Cardiac muscle cell (in vitro differentiated cells and primary cell): ENCODE measurements at places on chromosomes 3 and 15. TPM values are rescaled to one million over a fixed set of nuclear protein-coding genes. Genes with fewer than 3 reads are reported as not detected.

GRCh38 chr3:10798600-10799367 lies 17.2 kb upstream of the SLC6A11 start:
- H3K36me3 ChIP-seq = no peaks in the 10 kb centered on the region
- no peak overlapping the region for H3K27ac ChIP-seq
- no peaks in the 10 kb centered on the region for H3K4me1 ChIP-seq
- DNase-seq = no peak

The ZNF80 gene
- not detected in 2 replicates for total RNA-seq

DNA sequence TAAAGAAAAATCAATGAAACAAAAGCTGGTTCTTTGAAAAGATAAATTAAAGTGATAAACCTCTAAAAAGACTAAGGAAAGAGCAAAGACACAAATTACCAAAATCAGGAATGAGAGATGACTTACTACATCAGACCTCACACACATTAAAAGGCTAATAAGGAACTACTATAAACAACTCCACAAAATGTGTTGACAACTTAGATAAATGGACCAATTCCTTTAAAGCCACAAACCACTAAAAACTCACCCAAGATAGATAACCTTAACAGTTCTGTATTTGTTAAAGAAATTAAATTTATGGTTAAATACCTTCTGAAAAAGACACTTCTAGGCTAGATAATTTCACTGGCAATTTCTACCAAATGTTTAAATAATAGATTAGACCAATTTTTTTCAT lies 170.4 kb downstream of the SMAD6 start:
- no peak overlapping the region for H3K27ac ChIP-seq
- H3K4me1 ChIP-seq = no peaks in the 10 kb centered on the region
- H3K27me3 ChIP-seq = no peaks in the 10 kb centered on the region

GRCh38 chr15:42157981-42158765 lies 1.7 kb upstream of the PLA2G4F start:
- peak overlapping the region; percentile 73 for H3K27ac ChIP-seq
- peaks cover 26% of the 10 kb centered on the region for H3K4me1 ChIP-seq
- no peaks in the 10 kb centered on the region for H3K27me3 ChIP-seq
- peaks cover 24% of the 10 kb centered on the region for H3K36me3 ChIP-seq
- H3K4me3 ChIP-seq = no peak overlapping the region

- H3K36me3 ChIP-seq = no peaks in the 10 kb centered on the region
- H3K27ac ChIP-seq = no peak overlapping the region
- H3K4me1 ChIP-seq = no peaks in the 10 kb centered on the region
Measured at GRCh38 chr3:105594219-105594618, 227.5 kb downstream of the ALCAM start.

- no peak overlapping the region for H3K27ac ChIP-seq
- no peaks in the 10 kb centered on the region for H3K27me3 ChIP-seq
- H3K4me1 ChIP-seq = peaks cover 20% of the 10 kb centered on the region
- no peak for DNase-seq
- no peaks in the 10 kb centered on the region for H3K36me3 ChIP-seq
- no peak overlapping the region for H3K4me3 ChIP-seq
Measured at GRCh38 chr3:64058566-64058965, 35.3 kb upstream of the PSMD6 start.

The MINAR1 gene
- 3.3 and 3.8 TPM in 2 replicates for total RNA-seq

- DNase-seq = no peak
- H3K4me1 ChIP-seq = no peaks in the 10 kb centered on the region
- H3K4me3 ChIP-seq = no peak overlapping the region
- H3K27me3 ChIP-seq = no peaks in the 10 kb centered on the region
- H3K36me3 ChIP-seq = no peaks in the 10 kb centered on the region
Measured at GRCh38 chr3:153038367-153038766, 123.7 kb upstream of the RAP2B start.

The BLOC1S6 gene
- 28.7 and 44.4 TPM in 2 replicates for total RNA-seq

The RARRES1 gene
- total RNA-seq = 0.33 and 0.39 TPM in 2 replicates

The FOXL2NB gene
- 0.11 TPM in 1 of 2 replicates, not detected in the other for total RNA-seq

- H3K27me3 ChIP-seq = no peaks in the 10 kb centered on the region
- DNase-seq = no peak
- H3K4me1 ChIP-seq = no peaks in the 10 kb centered on the region
- no peak overlapping the region for H3K27ac ChIP-seq
- H3K36me3 ChIP-seq = no peaks in the 10 kb centered on the region
Measured at GRCh38 chr3:32282578-32283154, 44.2 kb downstream of the CMTM8 start.

GRCh38 chr3:30342318-30343060 lies 263.9 kb upstream of the TGFBR2 start:
- H3K4me1 ChIP-seq = no peaks in the 10 kb centered on the region
- H3K27me3 ChIP-seq = no peaks in the 10 kb centered on the region
- H3K36me3 ChIP-seq = no peaks in the 10 kb centered on the region

DNA sequence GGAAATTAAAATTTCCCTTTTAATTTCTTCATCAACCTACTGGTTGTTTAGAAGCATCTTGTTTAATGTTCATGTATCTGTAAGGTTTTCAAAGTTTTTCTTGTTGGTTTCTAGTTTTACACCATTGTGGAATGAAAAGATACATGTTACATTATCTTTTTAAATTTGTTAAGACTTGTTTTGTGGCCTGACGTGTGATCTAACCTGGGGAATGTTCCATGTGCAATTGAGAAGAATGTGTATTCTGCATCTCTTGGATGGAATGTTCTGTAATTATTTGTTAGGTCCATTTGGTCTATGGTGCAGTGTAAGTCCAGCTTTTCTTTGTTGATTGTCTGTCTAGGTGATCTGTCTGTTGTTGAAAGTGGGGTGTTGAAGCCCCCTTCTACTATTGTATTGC lies 45.7 kb downstream of the THSD4 start:
- no peaks in the 10 kb centered on the region for H3K27me3 ChIP-seq
- H3K4me1 ChIP-seq = no peaks in the 10 kb centered on the region
- no peak overlapping the region for H3K4me3 ChIP-seq
- no peak overlapping the region for H3K27ac ChIP-seq
- no peaks in the 10 kb centered on the region for H3K36me3 ChIP-seq

DNA sequence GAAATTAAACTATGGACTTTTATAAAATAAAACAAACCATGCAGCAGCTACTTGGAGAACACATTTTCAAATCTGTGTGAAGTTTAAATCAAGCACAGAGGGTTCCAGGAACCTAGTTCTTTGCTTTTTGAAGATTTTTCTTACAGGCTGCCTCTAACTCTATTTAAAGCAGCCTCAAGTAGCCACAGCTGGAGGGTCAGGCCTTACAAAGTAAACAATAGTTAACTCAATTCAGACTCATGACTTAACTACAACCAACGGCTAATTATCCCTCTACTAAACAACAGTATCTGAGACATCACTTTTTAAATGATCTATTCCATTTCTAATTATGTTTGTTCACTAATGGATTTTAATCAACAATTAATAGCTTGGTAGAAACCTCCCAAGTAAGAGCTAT lies 9.8 kb downstream of the LRIG1 start:
- H3K4me1 ChIP-seq = peaks cover 71% of the 10 kb centered on the region
- H3K36me3 ChIP-seq = no peaks in the 10 kb centered on the region
- no peak for DNase-seq
- H3K4me3 ChIP-seq = no peak overlapping the region
- no peaks in the 10 kb centered on the region for H3K27me3 ChIP-seq

DNA sequence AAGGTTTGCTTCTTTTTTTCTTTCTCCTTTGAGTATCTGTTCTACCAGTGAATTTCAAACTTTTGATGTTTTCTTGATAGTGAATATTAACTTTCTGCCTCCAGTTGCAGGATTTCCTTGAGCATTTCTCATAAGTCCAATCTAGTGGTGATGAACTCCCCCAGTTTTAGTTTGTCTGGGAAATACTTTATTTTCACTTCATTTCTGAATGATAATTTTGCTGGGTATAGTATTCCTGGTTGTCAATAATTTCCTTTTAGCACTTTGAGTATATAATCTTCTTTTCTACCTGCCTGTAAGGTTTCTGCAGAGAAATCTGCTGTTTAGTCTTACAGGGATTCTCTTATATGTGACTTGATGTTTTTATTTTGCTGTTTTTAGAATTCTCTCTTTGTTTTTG lies 21.0 kb downstream of the TPRG1 start:
- H3K36me3 ChIP-seq = no peaks in the 10 kb centered on the region
- DNase-seq = no peak
- no peaks in the 10 kb centered on the region for H3K27me3 ChIP-seq
- H3K4me3 ChIP-seq = no peak overlapping the region

DNA sequence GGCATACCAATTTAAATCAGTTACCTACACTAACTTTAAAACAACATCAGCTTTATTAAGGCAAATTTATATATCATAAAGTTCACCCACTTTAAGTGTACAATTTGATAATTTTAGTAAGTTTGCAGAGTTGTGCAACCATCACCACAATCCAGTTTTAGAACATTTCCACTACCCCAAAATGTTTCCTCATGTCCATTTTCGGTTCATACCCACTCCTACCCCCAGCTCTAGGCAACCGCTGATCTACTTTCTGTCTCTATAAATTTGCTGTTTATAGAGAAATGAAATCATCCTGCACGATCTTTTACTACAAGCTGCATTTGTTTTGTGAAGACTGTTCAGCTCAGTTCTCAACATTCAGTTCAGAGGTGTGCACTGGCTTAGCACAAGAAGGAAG lies 31.5 kb upstream of the FAM81A start:
- H3K27me3 ChIP-seq = peaks cover 3% of the 10 kb centered on the region
- H3K27ac ChIP-seq = no peak overlapping the region
- no peak overlapping the region for H3K4me3 ChIP-seq
- H3K36me3 ChIP-seq = no peaks in the 10 kb centered on the region
- H3K4me1 ChIP-seq = no peaks in the 10 kb centered on the region

- H3K4me3 ChIP-seq = peak within 1 kb of the TSS; percentile 53
- peak; percentile 79 for DNase-seq
- no peaks in the 10 kb centered on the region for H3K36me3 ChIP-seq
- H3K4me1 ChIP-seq = no peaks in the 10 kb centered on the region
- no peak within 1 kb of the TSS for H3K27ac ChIP-seq
- H3K27me3 ChIP-seq = peaks cover 83% of the 10 kb centered on the region
Measured at GRCh38 chr3:45226206-45226915, at the start of gene TMEM158. TSS of gene TMEM158 (minus strand) at chr3:45226287. CDS start at chr3:45226027, 260 bp downstream.

DNA sequence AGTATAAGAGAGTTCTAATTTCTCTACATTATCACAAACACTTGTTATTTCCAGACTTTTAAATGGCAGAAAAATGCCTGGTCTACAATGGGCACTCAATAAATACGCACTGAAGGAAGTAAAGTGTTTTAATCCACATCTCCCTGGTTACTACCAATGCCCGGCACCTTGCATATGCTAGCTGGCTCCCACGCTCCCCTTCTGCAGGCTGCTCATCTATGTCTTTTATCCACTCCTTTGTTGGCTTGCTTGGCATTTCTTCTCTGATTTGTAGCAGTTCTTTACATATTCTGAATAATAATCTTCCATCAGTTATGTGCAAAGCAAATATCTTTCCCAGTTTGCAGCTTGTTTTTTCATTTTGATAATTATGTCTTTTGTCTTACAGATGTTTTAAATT lies 74.6 kb upstream of the PRR23E start:
- no peaks in the 10 kb centered on the region for H3K36me3 ChIP-seq
- no peak for DNase-seq
- H3K27ac ChIP-seq = no peak overlapping the region
- H3K27me3 ChIP-seq = no peaks in the 10 kb centered on the region

DNA sequence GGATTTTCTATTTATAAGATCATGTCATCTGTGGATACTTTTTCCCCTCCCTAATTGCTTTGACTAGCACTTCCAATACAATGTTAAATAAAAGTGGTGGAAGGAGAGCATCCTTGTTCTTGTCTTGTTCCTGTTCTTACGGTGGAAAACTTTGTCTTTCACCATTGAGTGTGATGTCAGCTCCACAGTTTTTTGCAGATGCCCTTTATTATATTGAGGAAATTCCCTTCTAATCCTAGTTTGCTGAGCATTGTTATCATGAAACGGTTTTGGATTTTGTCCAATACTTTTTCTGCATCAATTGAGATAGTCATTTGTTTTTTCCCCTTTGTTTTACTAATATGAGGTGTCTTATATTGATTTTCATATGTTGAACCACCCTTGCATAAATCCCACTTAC lies 19.9 kb upstream of the IL20RB start:
- peaks cover 3% of the 10 kb centered on the region for H3K4me1 ChIP-seq
- no peaks in the 10 kb centered on the region for H3K36me3 ChIP-seq
- no peaks in the 10 kb centered on the region for H3K27me3 ChIP-seq
- H3K4me3 ChIP-seq = no peak overlapping the region
- no peak for DNase-seq

DNA sequence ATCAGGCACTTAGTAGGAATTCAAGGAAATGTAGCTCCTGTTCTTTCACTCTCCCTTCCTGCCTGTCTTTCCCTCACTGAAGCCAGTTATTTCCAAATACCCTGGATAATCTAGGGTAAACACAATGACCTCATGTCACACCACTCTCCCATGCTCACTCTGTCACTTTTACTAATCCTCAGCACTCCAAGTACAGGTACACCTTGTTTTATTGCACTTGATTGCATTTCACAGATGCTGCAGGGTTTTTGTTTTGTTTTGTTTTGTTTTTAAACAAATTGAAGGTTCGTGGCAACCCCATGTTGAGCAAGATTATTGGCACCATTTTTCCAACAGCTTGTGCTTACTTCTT lies 40.8 kb downstream of the PPM1L start:
- H3K4me3 ChIP-seq = no peak overlapping the region
- DNase-seq = no peak
- no peak overlapping the region for H3K27ac ChIP-seq
- no peaks in the 10 kb centered on the region for H3K36me3 ChIP-seq
- H3K27me3 ChIP-seq = no peaks in the 10 kb centered on the region

GRCh38 chr3:105254154-105254553 lies 112.6 kb upstream of the ALCAM start:
- no peak overlapping the region for H3K4me3 ChIP-seq
- H3K36me3 ChIP-seq = no peaks in the 10 kb centered on the region
- no peak overlapping the region for H3K27ac ChIP-seq
- DNase-seq = no peak
- H3K27me3 ChIP-seq = no peaks in the 10 kb centered on the region

The SCN11A gene
- 0.28 and 0.60 TPM in 2 replicates for total RNA-seq

The CYP11A1 gene
- 5.4 and 9.8 TPM in 2 replicates for total RNA-seq

DNA sequence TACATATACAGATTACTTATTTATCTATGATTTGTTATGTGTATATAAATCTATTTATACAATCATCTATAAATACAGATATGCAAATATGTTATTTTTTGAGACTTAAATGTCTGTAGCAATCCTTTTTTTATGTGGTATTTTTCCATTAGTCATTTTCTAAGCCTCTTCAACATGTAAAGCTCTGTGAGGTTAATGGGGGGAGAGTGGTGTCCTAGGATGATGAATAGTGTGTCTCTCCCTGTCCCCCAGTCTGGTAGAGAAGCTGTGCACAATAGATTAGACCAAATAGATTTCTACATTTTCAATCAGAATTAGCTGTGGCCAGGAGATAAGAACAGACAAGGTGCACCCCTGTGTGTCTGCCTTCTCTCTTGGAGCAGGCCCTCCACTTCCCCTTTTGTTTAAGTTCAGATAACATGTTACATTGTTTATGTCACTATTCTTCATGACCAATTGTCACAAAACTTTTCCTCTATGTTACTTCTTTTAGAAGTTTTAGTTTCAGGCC lies 453.9 kb downstream of the LPP start:
- H3K4me3 ChIP-seq = no peak overlapping the region
- peaks cover 13% of the 10 kb centered on the region for H3K4me1 ChIP-seq
- H3K36me3 ChIP-seq = no peaks in the 10 kb centered on the region
- H3K27me3 ChIP-seq = no peaks in the 10 kb centered on the region
- H3K27ac ChIP-seq = no peak overlapping the region

- no peaks in the 10 kb centered on the region for H3K4me1 ChIP-seq
- H3K36me3 ChIP-seq = no peaks in the 10 kb centered on the region
- H3K27me3 ChIP-seq = no peaks in the 10 kb centered on the region
- no peak overlapping the region for H3K4me3 ChIP-seq
- DNase-seq = peak; percentile 63
Measured at GRCh38 chr3:158748237-158748828, 16.1 kb upstream of the RARRES1 start.

The PLCH1 gene
- total RNA-seq = 6.2 and 7.8 TPM in 2 replicates
